ENCODE measurements at places on chromosomes 7 and 10. TPM values are rescaled to one million over a fixed set of nuclear protein-coding genes. Genes with fewer than 3 reads are reported as not detected.

Gene TLX1
- total RNA-seq, result 1.7 TPM

Gene FKBP6
- not detected for total RNA-seq

Gene MYO1G
- total RNA-seq, result 4.2 TPM

DNA sequence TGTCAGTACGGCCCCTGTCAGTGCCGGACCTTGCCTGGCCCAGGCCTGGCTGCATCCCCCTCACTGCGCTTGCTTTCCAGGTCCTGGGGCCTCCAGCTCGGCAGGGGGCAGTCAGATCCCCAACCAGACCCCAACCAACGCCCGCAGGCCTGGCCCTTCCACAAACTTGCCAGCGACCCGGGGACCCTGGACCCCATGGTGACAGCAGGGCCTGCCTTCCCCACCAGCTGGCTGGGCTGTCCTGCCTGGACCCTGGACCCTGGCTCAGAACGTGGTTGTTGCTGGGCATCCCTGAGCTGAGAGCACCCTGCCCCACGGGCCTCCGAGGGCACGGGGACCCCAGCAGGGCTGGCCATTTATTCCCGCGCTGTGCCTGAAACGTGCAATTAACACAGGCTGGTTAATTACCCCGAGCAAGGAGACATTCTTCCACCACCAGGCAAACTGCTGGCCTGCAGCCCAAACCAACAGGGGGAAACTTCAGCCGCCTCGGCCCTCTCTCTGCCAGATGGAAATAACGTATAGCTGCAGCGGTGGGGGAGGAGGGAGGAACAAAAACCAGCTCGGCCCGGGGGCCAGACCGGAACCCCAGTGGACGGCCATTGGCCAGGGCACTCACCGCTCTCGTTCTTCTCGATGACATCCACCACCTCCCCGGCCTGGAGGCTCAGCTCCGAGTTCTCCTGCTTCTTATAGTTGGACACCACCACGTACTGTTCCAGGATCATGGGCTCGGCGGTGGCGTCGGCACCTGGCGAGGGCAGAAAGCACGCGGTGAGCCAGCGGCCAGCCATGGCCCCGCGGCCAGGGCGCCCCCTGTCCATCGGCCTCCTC, 167.1 kb downstream of the NEURL1 start:
- no peak for DNase-seq

DNA sequence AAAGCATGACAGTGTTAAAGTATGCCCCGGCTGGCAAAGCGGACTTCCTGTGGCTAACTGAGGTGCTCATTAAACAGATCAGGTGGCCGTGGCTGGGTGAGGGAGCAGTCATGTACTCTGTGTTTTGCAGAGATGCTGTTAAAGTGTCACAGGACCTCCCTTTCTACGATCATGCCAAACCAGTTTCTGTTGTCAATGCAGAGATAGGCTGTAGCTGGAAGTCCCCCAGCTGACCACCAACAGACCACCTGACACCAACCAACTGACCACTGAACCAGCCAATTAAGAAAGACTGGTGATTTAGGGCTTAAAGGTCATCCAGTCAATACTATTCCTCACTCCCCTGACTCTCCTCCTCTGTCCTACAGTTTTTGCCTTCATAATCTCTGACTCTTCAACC, 431.1 kb upstream of the LRGUK start:
- no peak for DNase-seq

GRCh38 chr10:35578618-35578956, 26.6 kb upstream of the GJD4 start:
- DNase-seq, result no peak

GRCh38 chr7:103240806-103241205, 56.4 kb upstream of the PMPCB start:
- DNase-seq, result no peak
